ENCODE measurements at places on chromosomes 5 and 9.

GRCh38 chr9:28073270-28073669 is 500.0 kb upstream of the C9orf72 start:
- DNase-seq = no peak

GRCh38 chr9:116156621-116157314 is 3.2 kb downstream of the PAPPA start:
- DNase-seq = peak; percentile 22

DNA sequence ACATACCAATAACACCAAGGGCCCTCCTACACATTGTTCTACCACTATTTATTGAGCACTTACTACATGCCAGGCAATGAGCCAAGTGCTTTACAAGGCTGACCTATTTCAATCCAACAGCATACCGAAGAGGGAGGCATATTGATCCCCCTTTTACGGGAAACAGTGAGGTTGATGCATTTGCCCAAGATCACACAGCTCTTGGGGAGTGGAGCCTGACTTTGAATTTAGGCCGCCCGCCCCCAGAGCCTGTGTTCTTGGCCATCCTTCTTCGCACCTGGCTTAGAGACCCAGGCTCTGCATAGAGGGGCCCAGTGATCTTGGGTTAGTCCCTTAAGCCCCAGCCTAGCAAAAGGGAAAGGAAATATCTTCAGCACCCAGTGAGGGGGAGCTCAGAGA is 158.1 kb upstream of the IER5L start:
- no peak for DNase-seq

- no peak for DNase-seq
Observed at GRCh38 chr5:168721002-168721753, 142.0 kb upstream of the PANK3 start.

- DNase-seq = no peak
Observed at GRCh38 chr5:123964884-123965283, 452.9 kb downstream of the CSNK1G3 start.

DNA sequence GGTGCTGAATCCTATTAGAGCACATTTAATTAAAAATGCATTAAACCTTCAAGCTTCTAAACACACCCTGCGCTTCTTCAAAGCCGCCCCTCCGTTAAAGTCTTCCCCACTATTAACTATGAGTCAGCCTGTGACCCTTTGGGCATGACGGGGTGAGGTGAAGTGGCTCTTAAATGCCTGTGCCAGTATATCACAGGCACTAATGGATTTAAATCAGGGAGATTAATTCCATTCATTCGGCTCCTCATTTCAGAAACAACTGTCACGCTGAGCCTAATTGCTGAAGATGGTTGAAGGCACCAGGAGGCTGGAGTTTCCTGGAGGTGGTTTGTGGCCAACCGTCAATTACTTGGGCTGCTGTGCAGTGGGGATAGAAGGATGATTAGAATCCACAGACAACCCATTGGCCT is 192.6 kb upstream of the MSX2 start:
- DNase-seq = peak; percentile 13

DNA sequence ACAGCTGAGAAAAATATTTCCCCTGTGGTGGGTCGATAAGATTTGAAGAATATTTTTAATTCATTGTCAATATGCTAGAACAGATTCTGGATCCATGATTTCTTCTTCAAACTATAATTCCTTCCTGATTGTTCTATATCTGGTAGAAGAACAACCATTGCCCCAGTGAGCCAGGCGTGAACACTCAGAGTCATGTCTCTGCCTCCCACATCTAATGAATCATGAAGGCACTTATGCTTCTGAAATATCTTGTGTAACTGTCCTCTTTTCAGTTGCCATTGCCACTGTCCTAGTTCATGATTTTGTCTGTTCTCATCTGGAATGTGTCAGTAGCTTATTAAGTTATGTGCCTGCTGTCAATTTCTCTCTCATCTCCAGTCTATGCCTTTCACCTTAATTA is 40.0 kb downstream of the GABRG2 start:
- no peak for DNase-seq

GRCh38 chr9:132041798-132042197 is 37.9 kb downstream of the MED27 start:
- no peak for DNase-seq

DNA sequence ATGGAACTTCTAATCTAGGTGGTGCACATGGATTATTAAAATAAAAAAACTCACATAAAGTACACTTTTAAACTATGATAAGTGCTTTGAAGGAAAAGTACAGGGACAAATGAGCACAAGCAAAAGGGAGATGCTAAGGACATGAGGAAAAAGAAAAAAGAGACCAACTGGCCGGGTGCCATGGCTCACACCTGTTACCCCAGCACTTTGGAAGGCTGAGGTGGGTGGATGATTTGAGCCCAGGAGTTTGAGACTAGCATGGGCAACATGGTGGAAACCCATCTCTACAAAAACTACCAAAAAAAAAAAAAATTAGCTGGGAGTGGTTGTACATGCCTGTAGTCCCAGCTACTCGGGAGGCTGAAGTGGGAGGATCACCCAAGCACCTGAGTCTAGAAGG is 67.1 kb downstream of the SH3TC2 start:
- DNase-seq = no peak

GRCh38 chr9:123929870-123930831 is at the start of gene DENND1A:
DENND1A (minus strand) TSS chr9:123930126; CDS start chr9:123929905, 221 bp downstream.
- DNase-seq = peak; percentile 41

DNA sequence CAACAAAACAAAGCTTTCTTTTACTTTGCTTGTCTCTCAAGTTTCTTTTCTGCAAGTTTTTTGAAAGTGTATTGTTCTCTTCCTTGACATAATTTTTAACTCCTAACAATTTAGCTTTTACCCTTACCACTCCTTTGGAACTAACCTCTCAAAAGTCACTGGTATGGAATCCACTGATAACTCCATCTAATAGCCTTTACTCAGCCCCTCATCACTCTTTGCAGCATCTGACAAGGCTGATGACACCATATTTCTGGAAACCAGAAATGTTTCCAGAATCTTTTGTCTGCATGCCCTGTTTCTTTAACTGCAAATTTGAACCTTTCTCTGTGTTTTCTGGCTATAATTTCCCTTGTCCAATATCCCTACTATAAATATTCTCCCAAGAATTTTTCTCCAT is 46.5 kb downstream of the ZNF474 start:
- DNase-seq = no peak

GRCh38 chr9:127637322-127637847 is 25.3 kb downstream of the STXBP1 start:
- DNase-seq = no peak

DNA sequence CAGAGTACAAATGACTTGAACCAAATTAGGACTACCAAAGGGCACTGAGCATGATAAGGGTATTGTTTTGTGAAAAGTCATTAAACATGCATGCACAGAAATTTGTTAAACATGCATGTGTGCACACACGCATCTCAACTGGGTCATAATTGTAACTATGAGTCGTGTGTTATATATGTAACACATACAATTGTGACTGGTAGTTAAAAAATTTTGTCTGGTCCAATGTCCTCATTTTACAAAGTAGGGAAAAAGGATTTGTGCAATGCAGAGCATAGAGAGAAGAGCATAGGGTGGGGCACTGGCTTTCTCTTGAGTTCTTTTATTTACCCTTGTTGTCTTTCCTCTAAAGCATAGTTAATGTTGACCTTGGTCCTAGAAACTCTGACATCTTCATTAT is 19.3 kb upstream of the IGFBPL1 start:
- no peak for DNase-seq

DNA sequence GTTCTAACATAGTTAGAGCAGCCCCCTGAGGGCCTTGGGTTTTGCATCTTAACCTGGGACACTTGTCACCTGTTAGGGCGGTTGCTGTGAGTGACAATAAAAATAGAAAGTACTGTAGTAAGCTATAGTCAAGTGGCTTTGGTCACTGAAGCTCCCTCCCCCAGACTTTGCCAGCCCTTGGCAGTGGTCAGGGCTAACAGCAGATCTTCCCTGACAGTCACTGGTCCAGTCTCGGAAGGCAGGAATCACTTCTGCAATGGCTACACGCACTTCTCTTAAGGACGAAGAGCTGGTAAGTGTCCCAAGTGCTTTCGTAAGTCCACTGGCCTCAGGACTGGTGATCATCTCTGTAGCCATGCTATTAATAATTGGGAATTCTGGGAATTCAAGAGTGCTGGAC is 115.0 kb upstream of the RUSC2 start:
- DNase-seq = no peak

DNA sequence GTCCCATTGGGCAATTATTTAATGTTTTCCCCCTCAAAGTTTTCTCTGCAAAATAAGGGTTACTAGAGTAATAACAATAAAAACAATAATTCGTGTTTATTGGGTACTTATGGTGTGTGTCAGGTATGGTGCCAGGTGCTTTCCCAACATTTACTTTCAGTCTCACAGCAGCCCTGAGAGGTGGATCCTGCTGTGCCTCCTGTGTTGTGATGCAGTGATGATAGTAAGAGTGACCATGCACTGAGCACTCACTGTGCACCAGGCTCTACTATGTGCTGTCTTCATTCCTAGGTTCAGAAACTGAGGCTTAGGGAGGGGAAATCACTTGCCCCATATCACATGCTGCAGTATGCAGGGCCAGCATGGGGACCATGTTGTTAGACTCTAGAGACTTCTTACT is 15.5 kb downstream of the OTULINL start:
- DNase-seq = no peak

DNA sequence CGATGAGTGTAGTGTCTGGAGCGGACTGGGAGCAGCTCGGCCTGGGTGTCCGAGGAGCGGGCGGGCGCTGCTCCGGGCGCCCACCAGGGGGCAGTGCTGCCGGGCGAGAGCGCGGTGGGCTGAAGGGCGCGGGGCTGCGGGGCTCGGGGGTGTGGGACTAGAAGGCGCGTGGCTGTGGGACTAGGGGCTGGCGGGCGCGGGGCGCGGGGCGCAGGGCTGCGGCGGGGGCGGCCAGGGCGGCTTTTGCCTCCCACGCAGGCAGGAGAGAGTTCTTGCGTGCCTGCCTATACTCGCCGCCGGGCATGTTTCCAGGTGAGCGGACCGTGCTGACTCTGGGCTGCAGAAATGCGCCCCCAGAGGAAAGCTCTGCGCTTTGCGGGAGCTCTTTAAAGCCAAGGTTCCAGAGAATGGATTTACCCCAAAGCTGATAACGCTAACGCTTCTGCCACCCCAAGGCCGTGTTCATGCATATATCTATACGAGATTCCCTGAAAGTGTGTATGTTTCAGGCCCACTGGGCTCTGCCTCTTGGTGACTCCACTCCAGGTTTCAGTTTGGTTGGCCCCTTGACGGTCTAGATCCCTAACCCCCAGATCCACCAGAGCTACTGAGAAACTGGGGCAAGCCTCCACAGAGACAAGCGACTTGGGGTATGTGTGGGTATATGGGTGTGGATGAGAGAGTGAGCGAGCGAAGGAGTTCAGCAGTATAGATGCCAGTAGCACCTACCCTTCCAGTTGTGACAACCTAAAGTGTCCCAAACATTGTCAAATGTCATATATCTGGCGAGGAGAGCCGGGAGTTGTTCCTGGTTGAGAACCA is 56.2 kb downstream of the ACER2 start:
- DNase-seq = no peak

DNA sequence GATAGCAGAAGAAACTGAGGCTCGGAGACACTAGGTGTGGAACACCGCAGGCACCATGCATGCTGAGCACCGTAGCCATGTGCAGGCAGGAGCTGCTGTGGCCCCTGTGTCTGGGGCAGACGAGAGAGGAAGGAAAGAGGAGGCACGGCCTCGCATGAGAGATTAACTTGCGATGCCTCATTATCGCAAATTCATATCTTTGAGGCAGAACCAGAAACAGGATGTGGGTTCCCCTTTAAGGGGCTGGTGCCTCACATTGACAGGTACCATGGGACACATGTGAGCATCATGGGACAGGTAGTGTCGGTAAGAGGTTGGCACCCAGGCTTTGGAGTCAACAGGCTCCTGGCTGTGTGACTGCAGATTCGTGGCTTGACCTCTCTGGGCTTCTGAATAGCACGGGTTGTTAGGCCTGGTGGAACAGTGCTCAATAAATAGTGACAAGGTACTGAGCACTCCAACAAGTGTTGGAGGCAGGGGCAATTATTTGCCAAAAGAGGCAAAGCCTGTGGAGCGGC is 40.8 kb downstream of the NAIF1 start:
- DNase-seq = no peak

DNA sequence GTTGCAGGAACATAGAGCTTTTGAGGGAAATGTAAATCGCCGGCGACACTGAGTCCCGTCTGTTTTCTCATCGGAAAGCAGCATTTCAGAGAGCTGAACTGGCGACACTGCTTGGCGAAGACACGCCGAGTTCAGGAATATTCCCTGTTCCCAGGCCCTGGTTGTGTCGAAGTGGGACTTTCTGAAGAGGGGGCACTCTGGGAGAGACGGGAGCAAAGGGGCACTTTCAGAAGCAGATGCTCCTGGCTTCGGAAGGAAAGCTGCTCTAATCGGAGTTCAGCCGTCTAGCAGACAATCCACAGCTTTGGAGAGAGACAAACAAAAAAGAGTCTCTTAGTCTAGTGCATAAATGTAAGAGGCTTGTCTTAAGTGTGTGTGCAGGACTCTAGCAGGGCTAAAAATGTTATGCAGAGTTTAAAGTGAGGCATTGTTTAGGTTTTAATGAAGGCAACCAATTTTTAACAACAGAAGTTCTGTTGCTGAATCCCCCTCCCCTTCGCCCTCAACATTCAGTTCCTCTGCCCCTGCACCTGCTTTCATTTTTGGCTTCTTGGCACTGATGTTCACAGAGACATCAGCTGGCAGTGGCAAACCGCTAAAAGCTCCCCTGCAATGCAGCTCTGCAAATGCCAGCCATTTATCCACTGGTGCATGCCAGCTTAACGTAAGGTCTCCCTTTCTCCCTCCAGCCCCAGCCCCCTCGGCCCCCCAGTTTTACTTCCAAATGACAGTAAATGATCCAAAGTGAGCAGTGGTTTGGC is 289.5 kb upstream of the MPDZ start:
- no peak for DNase-seq

GRCh38 chr9:130209422-130209821 is 37.2 kb downstream of the NCS1 start:
- DNase-seq = no peak

- DNase-seq = no peak
Observed at GRCh38 chr5:132266031-132266835, 8.7 kb downstream of the PDLIM4 start.

GRCh38 chr9:77954013-77954665 is 77.5 kb downstream of the GNAQ start:
- DNase-seq = no peak

GRCh38 chr5:90996089-90996488 is 387.0 kb downstream of the ARRDC3 start:
- DNase-seq = no peak

- no peak for DNase-seq
Observed at GRCh38 chr5:53782620-53783019, 222.2 kb downstream of the NDUFS4 start.
